ENCODE measurements at places on chromosomes 12 and 14.

GRCh38 chr14:52695481-52696091, at the start of gene ERO1A:
Gene ERO1A, minus strand, starts transcription at chr14:52695558. Its CDS starts 77 bp downstream, at chr14:52695481.
- peak within 1 kb of the TSS; percentile 92 for H3K4me3 ChIP-seq
- H3K4me1 ChIP-seq: no peaks in the 10 kb centered on the region
- peak; percentile 87 for DNase-seq

- peaks cover 10% of the 10 kb centered on the region for H3K4me1 ChIP-seq
- no peak overlapping the region for H3K27ac ChIP-seq
- DNase-seq: no peak
These were observed 116.2 kb upstream of the ATP2B1 start for GRCh38 chr12:89824822-89825221.

DNA sequence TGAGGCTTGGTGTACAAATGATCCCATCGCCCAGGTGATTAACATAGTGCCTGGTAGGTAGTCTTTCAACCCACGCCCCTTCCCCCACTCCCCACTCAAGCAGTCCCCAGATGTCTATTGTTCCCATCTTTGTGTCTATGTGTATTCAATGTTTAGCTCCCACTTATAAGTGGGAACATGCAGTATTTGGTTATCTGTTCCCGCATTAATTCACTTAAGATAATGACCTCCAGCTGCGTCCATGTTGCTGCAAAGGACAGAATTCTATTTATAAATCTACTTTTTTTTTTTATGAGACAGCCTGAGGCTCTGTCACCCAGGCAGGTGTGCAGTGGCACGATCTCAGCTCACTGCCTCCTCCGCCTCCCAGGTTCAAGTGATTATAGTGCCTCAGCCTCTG, 15.7 kb downstream of the SPX start:
- DNase-seq: no peak
- H3K27ac ChIP-seq: no peak overlapping the region
- H3K36me3 ChIP-seq: no peaks in the 10 kb centered on the region
- H3K4me1 ChIP-seq: no peaks in the 10 kb centered on the region
- H3K4me3 ChIP-seq: no peak overlapping the region

- peaks cover 64% of the 10 kb centered on the region for H3K36me3 ChIP-seq
- H3K4me3 ChIP-seq: no peak overlapping the region
- H3K27me3 ChIP-seq: no peaks in the 10 kb centered on the region
- no peak for DNase-seq
These were observed 5.8 kb downstream of the CCNB1IP1 start for GRCh38 chr14:20327005-20327869.

- no peaks in the 10 kb centered on the region for H3K36me3 ChIP-seq
- H3K4me1 ChIP-seq: peaks cover 7% of the 10 kb centered on the region
- H3K27me3 ChIP-seq: no peaks in the 10 kb centered on the region
- no peak overlapping the region for H3K4me3 ChIP-seq
- no peak for DNase-seq
These were observed 146.8 kb upstream of the LRIG3 start for GRCh38 chr12:59067083-59067482.

Measured in endodermal cell (in vitro differentiated cells).